T-helper 22 cell (primary cell): ENCODE measurements at places on chromosomes 4 and X.

GRCh38 chr4:55021214-55021613 lies 104.2 kb downstream of the KDR start:
- DNase-seq, result no peak

GRCh38 chr4:107247738-107248137 lies 211.6 kb upstream of the DKK2 start:
- no peak for DNase-seq

DNA sequence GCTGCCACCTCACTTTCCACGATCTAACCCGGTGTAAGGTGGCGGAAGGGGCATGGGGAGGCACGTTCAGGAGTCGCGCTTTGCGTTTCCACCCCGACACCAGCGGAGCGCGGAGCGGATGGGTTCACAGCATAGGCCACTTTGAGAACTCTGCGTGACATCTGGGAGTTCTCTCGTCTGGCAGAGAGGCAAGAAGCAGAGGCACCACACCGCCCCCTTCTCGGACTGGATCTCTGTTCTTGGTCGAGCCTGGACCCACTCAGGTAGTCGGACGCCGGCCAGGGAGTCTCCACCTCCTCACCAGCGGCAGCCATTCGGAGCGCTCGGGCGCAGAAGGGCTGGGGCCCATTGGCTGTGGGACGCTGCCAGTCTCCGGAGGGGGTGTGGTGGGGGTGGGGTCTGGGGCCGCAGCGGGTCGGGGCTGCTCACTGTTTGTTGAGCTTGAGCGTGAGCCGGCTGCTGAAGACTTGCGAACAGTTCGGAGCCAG lies at the start of gene DACH2:
DACH2 (plus strand) TSS at position 428 of the 488 bp plus-strand sequence.
- peak; percentile 9 for DNase-seq

DNA sequence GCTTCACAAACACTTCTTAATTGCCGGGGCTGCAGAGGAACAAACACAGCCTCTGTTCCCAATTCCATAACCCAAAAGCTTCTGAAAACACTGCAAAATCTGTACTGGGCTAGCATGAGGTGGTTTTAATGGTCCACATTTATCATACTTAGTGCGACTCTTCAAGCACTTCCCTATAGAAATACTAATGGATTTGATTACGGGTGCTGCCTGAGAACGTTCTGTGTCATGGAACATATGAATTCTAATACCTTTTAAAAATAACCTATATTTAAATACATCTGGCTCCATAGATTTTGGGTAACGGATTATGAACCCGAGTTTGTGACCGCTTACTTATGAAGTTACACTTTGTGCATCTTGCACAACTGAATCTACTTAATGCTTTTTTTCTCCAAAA lies 35.4 kb upstream of the STS start:
- no peak for DNase-seq

GRCh38 chrX:475926-476723 lies 89.4 kb upstream of the PPP2R3B start:
- no peak for DNase-seq

DNA sequence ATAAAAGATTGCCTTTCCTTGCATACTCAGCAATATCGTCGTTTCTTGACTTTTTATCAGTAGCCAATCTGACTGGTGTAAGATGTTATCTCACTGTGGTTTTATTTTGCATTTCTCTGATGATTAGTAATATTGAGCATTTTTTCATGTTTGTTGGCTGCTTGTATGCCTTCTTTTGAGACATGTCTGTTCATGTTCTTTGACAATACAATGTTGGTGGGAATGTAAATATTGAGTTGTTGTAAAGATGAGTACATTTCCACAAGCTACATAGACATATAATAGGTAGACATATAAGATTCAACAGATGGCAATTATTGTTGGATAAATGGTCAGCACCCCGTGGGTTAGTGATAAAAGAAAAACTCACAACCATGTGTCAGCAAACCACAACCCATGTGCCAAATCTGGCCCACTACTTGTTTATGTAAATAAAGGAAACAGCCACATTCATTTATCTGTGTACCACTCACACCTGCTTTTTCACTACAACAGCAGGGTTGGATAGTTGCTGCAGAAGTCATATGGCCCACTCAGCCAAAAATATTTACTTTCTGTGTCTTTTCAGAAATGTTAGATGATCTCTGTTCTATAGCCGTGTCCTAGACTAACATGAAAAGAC lies 153.1 kb upstream of the VCX start:
- DNase-seq, result no peak

DNA sequence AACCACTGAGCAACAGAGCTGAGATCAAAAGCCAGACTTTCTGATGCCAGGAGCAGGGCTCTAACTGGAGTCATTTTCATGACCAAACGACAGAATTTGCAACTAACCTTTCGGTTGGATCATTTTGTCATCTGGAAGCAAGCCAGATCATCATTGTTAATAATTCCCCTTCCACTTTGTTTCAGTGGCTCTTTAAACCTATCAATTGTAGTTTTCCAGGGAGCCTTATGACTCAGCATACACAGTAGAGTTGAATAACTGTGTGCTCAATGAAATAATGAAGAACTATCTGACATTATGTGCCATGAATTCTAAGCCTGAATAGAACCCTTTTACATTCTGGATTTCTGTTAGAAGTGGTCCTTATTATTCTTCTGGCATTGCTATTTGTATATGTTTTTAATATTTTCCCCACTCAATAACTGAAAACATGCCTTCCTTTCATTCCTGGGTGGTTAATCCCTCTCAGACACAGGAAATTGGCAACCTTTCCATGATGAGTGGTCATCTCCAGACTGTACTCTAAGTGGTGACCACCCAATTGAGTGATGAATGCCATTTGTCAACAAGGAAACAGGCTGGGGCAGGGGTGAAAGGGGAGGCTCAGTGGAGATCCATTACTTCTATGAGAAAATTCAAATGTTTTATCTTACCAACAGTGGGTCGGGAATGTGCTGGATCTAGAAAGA lies 431.8 kb downstream of the BCOR start:
- no peak for DNase-seq

DNA sequence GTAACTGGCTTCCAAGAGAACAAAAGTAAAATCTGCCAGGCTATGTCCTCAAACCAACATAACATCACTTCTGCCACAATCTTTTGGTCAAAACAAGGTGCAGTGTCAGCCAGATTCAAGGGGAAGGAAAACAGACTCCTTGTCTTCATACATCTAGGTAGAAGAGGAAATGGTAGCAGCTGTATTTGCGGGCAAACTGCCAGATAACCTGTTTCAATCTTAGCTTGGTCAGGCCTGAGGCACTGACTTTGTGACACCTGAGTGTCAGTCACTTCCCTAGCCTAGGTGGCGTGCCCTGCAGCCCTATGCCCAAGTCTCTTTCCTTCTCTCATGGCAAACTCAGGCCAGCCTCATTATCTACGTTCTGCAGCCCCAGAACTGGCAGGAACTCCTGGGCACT lies 146.2 kb upstream of the JADE1 start:
- DNase-seq, result no peak

DNA sequence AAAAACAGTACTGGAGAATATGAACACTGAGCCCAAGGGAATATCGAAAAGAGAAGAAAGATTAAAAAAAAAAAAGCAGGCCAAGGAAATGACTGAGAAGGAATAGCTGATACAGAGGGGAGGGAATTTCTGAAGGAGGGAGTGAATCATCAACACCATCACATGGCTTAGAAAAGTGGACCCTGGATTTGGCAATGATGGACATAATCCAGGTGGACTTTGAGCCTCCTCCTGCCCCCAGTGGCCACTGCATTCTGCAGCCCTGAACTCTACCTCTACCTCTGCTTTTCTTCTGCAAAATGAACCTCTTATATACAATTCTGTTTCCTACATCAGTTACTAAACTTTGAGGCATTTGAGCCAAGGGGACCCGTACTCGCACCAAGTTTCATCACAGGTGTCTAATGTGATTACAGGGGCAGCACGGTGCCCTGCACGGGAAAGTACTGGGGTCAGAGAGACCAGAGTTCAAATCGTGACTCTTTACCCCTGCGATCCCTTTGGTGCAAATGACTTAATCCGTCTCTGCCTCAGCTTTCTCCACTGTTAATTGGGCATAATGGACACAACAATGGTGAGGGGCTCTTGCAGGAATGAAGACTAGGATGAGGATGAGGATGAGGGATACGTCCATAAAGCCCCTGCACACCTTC lies 1.1 kb downstream of the OCIAD2 start:
- no peak for DNase-seq

DNA sequence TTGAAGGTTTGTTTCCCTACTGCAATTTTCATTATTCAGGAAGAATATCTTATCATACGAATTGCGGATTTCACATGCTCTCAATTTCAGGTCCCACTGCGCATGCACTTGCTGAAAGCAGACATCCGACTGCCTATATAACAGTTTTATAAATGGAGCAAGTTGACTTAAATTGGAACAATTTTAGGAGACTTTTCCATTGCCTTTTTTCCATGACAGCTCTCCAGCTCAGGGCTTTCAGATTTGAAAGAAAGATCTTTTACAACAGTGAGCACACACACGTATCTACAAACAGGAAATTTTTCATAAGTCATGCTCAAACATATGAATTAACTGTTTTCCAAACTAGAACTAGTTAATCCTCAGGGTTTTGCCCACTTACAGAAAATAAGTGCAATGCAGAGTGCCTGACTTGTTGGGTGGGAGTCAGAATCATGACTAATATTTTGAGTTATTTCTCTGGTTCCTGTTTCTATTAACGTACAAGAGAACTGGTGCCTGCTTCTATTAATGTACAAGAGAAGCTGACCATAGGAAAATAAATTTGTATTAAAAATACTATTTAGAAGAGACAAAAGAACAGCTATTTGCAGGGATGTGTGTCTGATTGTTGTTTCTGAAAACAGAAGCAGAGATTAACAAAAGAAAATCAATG lies 137.9 kb downstream of the GPC3 start:
- DNase-seq, result no peak

- no peak for DNase-seq
Measured at GRCh38 chrX:55030271-55031205, at the start of gene ALAS2. Gene ALAS2 (minus strand): TSS chrX:55030977. CDS start chrX:55026000, 4,977 bp downstream.

DNA sequence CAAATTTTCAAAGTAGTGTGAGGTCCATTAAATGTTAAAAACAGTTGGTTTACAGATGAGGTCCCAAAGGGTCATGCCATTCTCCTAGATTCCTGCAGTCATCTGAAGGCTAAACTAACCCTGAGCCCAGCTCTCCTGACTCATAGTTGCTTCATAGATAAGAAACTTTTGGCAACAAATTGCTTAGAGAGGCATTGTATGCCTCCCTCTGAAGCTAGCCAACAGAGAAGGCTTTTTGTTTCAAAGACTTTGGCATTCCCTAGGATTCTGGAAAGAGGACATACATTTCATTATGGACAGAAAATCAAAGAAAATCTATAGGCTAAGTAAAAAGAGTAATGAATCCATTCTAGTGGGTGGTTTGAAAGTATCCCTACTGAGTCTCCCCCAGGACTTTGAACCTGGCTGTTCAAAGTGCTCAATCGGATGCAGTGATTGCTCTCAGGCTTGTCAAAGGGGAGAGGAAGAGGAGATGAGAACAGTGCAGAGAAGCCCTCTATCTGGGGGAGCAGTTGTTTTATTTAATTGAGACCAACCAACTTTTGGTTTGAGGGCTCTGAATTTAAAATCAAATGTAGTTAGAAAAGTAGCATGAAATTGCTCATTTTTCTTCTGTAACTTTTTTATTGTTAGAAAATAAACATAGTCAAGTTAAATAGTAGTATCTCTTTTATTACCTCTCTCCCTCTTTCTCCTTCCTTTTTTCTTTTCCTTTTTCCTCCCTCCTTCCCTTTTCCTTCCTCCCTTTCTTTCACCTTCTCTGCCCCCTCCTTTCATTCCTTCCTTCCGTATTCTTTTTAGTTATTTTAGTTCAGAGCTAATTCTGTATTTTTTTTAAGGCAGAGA lies 72.3 kb upstream of the ZNF518B start:
- no peak for DNase-seq

DNA sequence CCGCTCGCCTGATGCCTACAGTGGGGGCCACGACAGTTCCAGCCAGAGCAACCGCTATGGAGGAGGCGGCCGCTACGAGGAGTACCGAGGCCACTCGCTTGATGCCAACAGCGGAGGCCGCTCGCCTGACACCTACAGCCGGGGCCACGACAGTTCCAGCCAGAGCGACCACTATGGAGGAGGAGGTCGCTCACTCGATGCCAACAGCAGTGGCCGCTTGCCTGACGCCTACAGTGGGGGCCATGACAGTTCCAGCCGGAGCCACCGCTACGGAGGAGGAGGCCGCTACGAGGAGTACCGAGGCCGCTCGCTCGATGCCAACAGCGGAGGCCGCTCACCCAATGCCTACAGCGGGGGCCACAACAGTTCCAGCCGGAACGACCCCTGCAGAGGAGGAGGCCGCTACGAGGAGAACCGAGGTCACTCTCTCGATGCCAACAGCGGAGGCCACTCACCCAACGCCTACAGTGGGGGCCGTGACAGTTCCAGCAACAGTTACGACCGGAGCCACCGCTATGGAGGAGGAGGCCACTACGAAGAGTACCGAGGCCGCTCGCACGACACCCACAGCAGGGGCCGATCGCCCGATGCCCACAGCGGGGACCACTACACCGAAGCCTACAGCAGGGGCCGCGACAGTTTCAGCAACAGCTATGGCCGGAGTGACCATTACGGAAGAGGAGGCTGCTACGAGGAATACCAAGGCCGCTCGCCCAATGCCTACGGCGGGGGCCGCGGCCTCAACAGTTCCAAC lies 2.5 kb downstream of the RBMXL3 start:
- DNase-seq, result no peak

DNA sequence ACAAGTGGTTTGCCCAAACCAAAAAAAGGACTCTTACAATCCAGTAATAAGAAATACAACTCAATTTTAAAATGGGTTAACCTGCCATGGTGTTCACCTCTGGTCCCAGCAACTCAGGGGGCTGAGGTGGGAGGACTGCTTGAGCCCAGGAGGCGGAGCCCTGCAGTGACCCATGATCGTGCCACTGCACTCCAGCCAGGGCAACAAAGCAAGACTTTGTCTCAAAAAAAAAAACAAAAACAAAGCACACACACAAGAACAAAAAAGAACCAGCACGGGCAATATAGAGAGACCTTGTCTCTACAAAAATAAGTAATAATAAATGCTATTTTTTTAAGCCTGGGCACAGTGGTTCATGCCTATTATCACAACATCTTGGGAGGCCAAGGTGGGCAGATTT lies 28.7 kb downstream of the ARAP2 start:
- no peak for DNase-seq

GRCh38 chr4:74968456-74969164 lies 35.7 kb downstream of the PARM1 start:
- DNase-seq, result no peak

DNA sequence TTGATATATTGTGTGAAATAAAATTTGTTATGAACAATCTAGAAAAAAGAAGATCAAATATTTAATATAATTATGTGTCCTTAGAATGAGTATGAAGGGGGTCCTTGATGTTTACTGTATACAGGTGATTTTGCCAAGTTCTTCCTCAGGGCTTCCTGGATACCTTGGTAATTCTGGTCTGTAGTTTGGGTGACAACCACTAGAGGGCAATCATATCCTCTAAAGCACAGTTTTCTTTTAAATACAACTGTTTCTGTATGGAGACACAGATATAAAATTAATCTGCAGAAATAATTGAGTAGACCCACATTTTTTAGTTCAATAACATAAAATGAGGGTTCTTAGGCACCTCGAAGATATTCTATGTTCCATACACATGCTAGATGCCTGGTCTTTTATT lies 157.7 kb downstream of the SPANXN1 start:
- DNase-seq, result no peak

GRCh38 chr4:15291122-15291521 lies 136.7 kb upstream of the C1QTNF7 start:
- no peak for DNase-seq
